ENCODE measurements at places on chromosomes 1 and 21. TPM values are rescaled to one million over a fixed set of nuclear protein-coding genes. Genes with fewer than 3 reads are reported as not detected.

The CHODL gene
- 0.22 TPM for total RNA-seq

The KNCN gene
- not detected for total RNA-seq

The ATXN7L2 gene
- 4.3 TPM for total RNA-seq

The CDC20 gene
- 14.5 TPM for total RNA-seq

The APOBEC4 gene
- total RNA-seq = not detected

The NUP133 gene
- total RNA-seq = 37.0 TPM

The PDZK1 gene
- total RNA-seq = 1.1 TPM

The RBM8A gene
- total RNA-seq = 86.8 TPM

The CFHR1 gene
- total RNA-seq = not detected

The B3GALT2 gene
- 7.6 TPM for total RNA-seq

The LMOD1 gene
- total RNA-seq = 80.5 TPM

The EPHB2 gene
- 48.0 TPM for total RNA-seq

The CSF3R gene
- not detected for total RNA-seq

The MFAP2 gene
- 285 TPM for total RNA-seq

The DNAJC28 gene
- 2.4 TPM for total RNA-seq

The KCNJ9 gene
- not detected for total RNA-seq

The ACBD6 gene
- total RNA-seq = 55.0 TPM

The TTC39A gene
- total RNA-seq = 1.4 TPM

The C1orf226 gene
- total RNA-seq = 6.4 TPM

The RAB25 gene
- total RNA-seq = not detected

The HAO2 gene
- not detected for total RNA-seq

The HYI gene
- total RNA-seq = 28.6 TPM

The ACTL8 gene
- not detected for total RNA-seq

The ARMH1 gene
- total RNA-seq = 1.7 TPM

The SHC1 gene
- total RNA-seq = 251 TPM

The LCE3D gene
- total RNA-seq = not detected

The CD55 gene
- 5.3 TPM for total RNA-seq

The FLG2 gene
- total RNA-seq = not detected

The ELAVL4 gene
- not detected for total RNA-seq

The IRF6 gene
- total RNA-seq = not detected

The CD244 gene
- total RNA-seq = not detected

The CA14 gene
- not detected for total RNA-seq

The ISG15 gene
- total RNA-seq = 42.2 TPM

The BCAN gene
- total RNA-seq = 1.3 TPM

Measured in chondrocyte (in vitro differentiated cells).